AG04450 (cell line): ENCODE measurements at places on chromosomes 7 and 10. TPM values are rescaled to one million over a fixed set of nuclear protein-coding genes. Genes with fewer than 3 reads are reported as not detected.
A peak's percentile ranks its signal among the peaks of the same experiment; 100 is the strongest.

- DNase-seq = no peak
Measured at GRCh38 chr7:100887516-100888290, 1.8 kb downstream of the UFSP1 start.

MMD2 gene
- polyA plus RNA-seq = not detected in 2 replicates

EPHB6 gene
- 0.51 and 0.55 TPM in 2 replicates for polyA plus RNA-seq

FAM131B gene
- polyA plus RNA-seq = 3.1 and 4.2 TPM in 2 replicates

DOCK1 gene
- 37.9 and 47.2 TPM in 2 replicates for polyA plus RNA-seq

GRCh38 chr7:74544706-74545469, 91.2 kb downstream of the GTF2IRD1 start:
- DNase-seq = peak; percentile 18

GRCh38 chr7:157564517-157565177, 227.8 kb downstream of the DNAJB6 start:
- DNase-seq = no peak

DNA sequence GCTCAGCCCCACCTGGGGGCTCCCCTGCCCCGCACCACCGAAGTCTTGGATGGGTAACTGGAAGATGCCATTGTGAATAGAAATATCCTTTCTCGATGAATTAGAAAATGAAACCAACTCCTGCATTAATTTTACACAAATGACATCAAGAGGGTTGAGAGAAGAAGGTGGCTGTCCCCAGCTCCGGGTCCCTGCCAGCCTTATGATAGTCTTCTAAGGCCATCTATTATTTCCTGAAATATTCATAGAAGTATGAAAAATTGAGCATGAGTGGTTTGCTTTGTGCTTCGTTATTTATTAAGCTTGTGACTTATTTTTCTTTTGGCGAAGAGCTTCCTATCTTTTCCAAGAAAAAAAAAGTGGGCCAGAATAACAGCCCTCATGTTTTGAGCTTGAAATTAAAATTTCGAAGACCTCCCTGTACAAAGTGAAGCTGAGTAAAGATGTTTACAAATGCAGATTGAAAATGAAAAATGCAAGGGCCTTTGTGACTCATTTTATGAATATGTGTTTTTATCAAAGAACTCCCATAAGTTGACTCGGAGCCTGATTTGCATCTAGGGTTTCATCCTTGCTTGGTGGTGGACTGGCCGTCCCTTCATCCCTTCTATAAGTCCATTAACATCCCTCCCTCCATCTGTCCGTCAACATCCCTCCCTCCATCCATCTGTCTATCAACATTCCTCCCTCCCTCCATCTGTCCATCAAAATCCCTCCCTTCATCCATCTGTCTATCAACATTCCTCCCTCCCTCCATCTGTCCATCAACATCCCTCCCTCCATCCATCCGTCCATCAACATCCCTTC, 20.5 kb upstream of the CFAP46 start:
- DNase-seq = no peak

HOXA13 gene
- not detected in 2 replicates for polyA plus RNA-seq

GRCh38 chr7:16422103-16422435, 731 bp upstream of the CRPPA start:
- no peak for DNase-seq

GRCh38 chr7:19619122-19619521, 89.7 kb downstream of the POLR1F start:
- no peak for DNase-seq

SEMA3D gene
- polyA plus RNA-seq = 5.7 and 7.4 TPM in 2 replicates

DNA sequence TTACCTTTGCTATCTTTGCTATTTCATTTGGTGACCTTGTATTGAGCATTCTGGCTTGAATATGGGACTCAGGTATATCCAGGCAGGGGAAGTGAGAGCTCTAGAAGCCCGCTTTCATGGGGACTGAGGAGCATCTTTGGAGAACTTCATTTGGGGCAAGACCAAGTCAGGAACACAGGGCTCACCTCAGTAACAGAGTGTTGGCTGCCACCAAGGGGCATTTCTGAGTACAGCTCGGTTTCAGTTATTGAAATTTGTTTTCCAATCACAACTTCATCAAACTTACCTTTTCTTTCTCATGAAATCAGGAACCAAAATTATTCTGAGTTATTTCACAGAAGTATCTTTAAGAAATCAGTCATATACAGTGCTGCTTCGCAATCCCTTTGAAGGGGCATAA, 337.2 kb downstream of the C7orf25 start:
- DNase-seq = no peak

GRCh38 chr7:113945018-113945938, 26.5 kb upstream of the PPP1R3A start:
- no peak for DNase-seq

GRCh38 chr10:22475651-22476600, 130.6 kb downstream of the SPAG6 start:
- DNase-seq = no peak

- DNase-seq = no peak
Measured at GRCh38 chr7:40058026-40058425, 76.4 kb downstream of the MPLKIP start.

MUC3A gene
- polyA plus RNA-seq = not detected in 2 replicates

INHBA gene
- 28.1 and 28.5 TPM in 2 replicates for polyA plus RNA-seq

GRCh38 chr10:123500110-123500509, 166.0 kb upstream of the GPR26 start:
- no peak for DNase-seq

- no peak for DNase-seq
Measured at GRCh38 chr7:100543586-100543985, 4.6 kb downstream of the AGFG2 start.

RAPGEF5 gene
- 0.16 and 0.22 TPM in 2 replicates for polyA plus RNA-seq

DNA sequence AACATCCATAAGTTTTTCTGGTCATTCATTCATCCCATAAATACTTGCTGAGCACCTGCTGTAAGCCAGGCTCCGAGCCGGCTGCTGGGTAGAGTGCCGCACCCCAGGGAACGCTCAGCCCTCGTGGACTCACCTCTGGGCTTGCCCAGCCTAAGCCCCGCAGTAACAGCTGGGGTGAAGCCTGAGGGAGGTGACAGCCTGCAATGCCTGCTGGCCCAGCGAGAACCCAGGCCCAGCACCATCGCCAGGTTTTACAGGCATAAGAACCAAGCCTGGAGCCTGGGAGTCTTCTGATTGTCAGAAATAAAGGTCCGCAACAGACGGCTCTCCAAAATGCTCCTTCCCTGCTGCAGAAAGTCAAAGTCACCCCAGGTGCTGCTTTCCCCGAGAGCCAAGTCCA, 205.4 kb downstream of the ZMYND11 start:
- DNase-seq = no peak

GRCh38 chr10:29050081-29050480, 238.8 kb upstream of the LYZL1 start:
- no peak for DNase-seq

GRCh38 chr7:44974549-44974948, 4.3 kb downstream of the MYO1G start:
- no peak for DNase-seq

GRCh38 chr10:63707254-63707910, 186.2 kb downstream of the REEP3 start:
- peak; percentile 94 for DNase-seq

DNA sequence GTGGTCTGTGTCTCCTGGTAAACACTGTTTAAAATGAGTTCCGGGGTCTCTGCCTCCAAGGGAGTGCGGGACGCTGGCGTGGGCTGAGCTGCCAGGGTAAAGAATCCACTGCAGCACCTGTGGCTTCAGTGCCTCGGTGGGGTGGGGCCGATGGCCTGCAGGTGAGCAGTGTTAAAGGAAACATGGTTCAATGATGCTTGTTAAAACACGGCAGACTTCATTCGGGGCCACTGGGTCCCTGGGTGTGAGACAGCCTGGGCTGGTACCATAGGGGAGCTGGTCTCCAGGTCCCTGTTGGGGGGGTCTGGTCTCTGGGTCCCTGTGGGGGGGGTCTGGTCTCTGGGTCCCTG, 24.9 kb upstream of the KNDC1 start:
- DNase-seq = no peak

GRCh38 chr7:141960687-141961422, 12.7 kb downstream of the TAS2R38 start:
- DNase-seq = no peak

GPR158 gene
- polyA plus RNA-seq = not detected in 2 replicates

DNA sequence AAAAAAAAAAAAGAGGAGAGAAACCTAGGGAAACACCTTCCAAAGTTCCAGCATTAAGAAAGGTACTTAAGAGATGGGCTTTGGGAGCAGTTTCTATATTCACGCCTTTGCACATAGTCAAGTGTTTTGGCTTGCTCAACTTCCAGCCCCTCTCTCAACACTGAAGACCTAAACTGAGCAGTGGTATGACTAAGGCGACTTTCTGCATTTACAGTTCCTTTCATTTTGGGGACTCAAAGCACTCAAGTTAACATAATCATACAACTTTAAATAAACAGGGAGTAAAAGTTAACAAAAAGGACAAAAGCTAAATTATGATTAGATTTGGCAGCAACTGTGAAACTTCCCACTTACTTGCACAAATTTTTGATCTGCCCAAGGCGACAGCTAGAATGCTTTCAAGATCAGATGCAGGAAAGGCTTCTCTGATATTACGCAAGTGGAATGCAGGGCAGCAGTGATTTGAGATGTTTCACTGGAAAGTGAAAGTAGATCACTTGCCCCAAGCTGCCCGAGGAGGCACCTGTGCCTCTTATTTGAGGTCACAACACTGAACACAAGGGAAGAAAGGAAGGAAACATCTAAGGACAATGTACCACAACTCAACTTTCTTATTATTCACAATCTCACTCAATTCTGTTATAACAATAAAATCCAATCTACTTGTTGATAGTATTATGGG, 199.5 kb downstream of the SKAP2 start:
- no peak for DNase-seq

- no peak for DNase-seq
Measured at GRCh38 chr10:109933984-109934565, 10.8 kb upstream of the XPNPEP1 start.

DNA sequence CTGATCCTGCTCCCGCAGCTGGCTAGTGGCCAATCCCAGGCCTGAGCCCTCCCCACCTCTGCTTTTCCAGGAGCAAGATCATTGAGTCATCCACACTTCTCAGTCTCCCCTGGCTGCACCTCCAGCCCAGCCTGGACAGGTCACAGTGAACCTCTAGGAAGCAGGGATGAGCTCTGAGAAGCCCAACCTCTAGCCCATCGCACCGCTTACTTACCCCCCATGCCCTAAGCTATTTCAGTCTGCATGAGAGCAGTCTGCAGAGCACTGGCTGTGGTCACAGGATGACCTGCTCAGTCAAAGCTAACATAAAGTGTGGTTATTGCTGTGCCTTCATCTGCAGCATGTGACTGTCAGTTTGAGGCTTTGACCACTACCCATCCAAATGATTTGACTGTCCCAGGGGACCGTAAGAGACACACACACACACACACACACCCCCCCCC, 129.2 kb downstream of the SORBS1 start:
- DNase-seq = no peak

DNA sequence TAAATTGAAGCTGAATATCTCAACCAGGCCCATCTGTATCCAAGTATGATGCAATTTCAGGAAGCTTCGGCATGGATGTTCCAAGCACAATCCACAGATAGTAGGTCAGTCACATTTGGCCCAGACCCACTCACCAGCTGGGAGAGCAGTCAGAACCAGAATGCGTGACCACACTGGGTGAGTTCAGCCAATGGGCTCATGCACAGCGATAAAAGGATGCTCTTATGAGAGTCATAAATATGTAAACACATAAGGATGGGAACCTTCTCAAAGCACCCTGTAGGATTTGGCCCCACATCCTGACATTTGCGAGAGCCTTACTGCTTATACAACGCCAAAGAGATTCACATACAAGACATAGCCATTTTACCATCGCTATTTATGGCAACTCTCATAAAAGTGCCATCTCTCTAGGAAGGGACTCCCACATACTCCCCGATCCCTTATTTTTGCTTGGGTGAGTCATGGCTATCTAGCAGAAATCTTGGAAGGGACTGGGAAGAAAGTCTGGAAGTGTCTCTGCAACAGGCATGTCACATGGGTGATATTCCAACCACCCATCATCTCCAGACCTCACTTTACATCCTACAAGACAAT, 3.0 kb downstream of the AFAP1L2 start:
- DNase-seq = no peak
